Suppressor macrophage treated with lipopolysaccharide for 1 hour (primary cell): ENCODE measurements at places on chromosomes 4 and X.

DNA sequence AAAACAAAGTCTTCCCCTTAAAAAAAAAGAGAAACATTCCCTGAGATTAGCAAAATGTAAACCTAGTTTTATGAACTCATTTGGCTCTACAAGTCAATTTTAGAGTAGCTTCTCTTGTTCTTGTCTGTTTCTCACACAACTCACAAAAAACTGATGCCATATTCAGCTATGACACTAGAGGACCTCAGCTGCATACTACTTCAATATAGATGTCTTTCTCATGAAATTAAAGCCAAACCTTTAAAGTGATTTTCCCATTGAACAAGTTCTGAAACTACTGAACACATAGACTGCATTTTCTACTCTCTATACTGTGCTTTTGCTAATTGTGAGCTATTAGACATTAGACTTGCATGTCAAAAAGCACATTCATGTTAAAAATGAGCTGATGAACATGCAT is 49.8 kb downstream of the TBCK start:
- peak; percentile 5 for DNase-seq

DNA sequence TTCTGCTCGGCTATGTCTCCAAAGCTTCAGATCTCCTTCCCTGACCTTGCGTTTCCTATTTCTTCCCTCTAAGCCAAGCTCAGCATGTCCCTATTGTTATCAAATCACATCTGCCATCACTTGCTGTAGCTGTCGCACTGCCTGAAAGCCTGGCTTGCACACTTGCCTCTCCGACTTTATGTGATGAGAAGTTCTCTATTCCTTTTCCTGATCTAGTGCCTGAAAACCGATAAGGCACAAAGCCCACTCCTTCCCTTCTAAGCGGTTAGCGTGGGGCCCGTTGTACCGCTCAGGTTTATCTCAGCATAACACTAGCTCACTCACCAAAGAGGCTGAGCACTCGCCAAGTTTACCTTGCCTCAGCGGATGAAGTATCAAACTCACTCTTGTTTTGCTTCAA is 816 bp downstream of the NMU start:
- no peak for DNase-seq

DNA sequence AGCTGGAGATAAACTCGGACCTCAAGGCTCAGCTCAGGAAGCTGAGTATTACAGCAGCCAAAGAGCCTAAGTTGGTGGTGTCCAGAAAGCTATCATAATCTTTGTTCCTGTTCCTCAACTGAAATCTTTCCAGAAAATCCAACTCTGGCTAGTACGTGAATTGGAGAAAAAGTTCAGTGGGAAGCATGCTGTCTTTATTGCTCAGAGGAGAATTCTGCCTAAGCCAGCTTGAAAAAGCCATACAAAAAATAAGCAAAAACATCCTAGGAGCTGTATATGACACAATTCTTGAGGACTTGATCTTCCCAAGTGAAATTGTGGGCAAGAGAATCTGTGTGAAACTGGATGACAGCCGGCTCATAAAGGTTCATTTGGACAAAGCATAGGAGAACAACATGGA is 74.6 kb downstream of the SHISA3 start:
- no peak for DNase-seq

DNA sequence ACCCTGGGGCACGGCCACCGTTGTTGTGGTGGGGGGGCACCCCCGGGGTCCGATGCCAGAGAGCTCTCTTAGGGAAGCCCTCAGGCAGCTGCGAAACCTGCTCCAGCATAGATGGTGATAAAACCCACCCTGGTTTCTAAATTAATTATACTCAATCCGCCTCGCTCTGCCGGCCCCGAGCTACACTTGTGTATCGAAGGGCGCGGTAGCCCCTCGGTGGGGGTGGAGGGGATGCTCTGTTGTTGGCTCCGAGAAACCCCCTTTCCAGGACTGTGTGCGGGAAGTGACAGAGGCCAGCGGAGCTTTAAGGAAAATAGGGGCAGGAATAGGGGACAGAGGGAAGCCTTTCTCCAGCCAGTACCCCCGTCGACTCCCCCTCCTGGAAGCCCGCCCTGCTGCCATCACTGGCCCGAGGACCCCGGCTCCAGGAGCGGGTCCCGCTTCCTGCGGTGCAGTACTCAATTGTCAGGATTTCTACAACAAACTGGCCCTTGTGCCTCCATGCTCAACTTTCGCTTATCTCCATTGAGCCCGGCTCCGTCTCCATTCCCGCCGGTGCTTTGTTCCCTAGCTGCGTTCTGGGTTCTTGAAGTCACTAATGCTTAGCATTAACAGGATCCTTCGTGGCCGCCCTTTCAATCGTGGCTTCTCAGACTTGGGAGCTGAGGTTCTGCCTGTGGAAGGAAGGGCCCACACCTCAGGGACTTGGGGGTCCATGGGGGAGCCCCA is 408.2 kb downstream of the BCOR start:
- no peak for DNase-seq

DNA sequence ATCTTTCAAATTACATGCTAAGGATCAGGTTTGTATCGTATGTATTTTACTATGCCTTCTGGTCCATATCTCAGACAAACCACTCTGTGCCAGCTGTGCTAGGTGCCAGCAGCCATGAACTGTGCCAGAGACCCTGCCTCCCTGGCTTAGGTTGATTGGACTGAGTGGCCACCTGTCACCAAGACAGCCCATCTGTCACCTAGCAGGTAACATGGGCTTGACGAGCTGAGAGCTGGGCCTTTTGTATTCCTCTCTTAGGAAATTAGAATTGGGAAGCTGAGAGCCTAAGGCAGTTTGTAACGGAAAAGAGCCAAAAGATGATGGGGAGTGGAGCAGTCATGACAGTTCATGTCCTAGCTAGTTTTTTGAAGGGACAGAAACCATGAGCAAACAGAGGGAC is 42.5 kb downstream of the TMEM164 start:
- DNase-seq = no peak
